ENCODE measurements at places on chromosomes 11 and 22.

- no peak for DNase-seq
Measured at GRCh38 chr11:82680252-82680651, 53.4 kb downstream of the FAM181B start.

DNA sequence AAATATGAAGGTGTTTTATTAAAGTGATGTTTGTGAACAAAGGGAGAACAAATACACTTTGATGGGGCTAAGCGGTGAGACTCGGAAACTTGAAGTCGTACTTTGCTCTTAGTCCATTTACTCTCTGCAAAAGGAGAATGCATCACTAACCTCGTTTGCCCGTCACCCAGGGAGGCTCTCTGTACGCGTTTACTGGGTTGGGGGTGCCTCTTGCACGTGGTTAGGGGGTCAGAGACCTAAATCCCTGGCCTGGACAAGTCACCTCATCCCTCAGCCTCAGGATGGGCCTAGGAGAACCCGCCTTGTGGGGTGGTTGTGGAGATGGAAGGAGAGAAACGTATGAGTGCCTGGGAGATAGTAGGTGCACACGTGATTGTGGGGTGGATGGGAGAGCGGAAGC is 803 bp upstream of the IFT27 start:
- no peak for DNase-seq

- no peak for DNase-seq
Measured at GRCh38 chr11:36441610-36442208, 68.4 kb downstream of the TRAF6 start.

DNA sequence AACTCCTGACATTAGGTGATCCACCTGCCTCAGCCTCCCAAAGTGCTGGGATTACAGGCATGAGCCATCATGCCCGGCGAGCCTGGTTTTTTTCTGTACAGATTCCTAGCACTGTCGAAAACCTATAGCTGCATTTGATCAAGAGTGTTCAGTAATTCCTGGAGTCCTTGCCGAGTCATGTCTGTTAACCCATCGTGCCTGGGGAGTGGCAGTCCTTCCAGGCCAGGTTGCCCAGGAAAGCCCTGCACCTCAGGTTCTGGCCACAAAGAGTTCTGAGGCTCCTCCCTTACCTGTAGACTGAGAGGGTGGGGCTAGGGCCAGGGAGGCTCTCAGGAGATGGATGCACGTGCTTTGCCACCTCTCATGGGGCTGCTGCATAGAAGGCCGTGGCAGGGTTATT is 17.0 kb downstream of the YDJC start:
- DNase-seq, result no peak

DNA sequence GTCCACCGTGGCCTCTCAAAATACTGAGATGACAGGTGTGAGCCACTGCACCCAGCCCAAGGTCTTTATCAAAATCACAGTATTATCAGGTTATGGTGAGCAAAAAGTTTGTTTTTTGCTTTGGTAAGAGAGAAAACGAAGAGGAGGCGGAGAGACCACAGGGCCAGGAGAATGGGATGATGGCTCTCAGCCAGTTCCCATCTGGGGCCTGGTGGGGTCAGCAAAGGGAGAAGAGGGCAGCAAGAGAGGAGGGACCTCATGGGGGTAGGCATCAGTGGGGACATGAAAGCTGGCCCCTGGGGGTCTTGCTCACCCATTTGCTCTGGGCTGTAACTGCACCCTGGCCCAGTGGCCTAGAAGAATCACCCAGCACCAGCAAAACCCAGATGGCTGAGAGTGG is 190.2 kb downstream of the SHANK2 start:
- DNase-seq, result no peak

DNA sequence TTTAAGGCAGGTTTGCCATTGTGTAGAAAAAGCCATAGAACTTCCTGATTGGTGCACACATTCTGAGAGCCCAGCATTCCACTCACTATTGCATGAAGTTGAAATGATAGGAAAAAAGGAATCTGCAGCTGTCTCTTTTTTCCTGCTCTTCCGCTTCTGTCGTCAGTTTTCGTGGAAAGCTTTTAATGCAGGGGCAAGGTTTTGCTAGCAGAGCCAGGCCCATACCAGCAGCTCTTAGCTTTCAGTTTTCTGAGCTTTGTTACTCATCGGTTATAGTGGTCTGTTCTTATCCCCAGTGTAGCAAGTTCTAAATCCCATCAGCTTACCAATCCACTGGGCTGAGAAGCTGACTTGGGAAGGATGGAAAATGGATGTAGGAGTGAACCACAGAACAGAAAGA is 162.9 kb upstream of the TTC12 start:
- no peak for DNase-seq

DNA sequence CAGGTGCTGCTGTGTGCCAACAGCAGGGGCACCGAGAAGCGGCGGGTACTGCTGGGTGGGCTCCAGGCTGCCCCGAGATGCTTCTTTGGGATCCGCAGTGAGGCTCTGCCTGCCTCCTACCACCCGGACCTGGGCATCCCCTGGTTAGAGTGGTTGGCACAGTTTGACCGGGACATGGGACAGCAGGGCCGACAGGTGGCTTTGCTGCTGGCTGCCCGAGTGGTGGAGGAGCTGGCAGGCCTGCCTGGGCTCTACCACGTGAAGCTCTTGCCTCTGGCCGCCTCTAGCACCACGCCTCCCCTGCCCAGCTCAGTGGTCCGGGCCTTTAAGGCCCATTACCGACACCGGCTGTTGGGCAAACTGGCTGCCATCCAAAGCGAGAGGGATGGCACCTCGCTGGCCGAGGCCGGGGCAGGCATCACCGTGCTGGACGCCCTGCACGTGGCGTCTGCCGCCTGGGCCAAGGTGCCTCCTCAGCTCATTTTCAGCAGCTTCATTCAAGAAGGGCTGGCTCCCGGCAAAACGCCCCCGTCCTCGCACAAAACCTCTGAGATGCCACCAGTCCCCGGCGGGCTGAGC is 1.9 kb downstream of the TIGD3 start:
- DNase-seq, result no peak

GRCh38 chr11:32602657-32603415 is 19.2 kb downstream of the EIF3M start:
- DNase-seq, result no peak

- no peak for DNase-seq
Measured at GRCh38 chr22:21796863-21797262, 61.3 kb upstream of the YPEL1 start.

GRCh38 chr22:36775586-36775963 is 344 bp downstream of the IFT27 start:
- DNase-seq, result peak; percentile 78

DNA sequence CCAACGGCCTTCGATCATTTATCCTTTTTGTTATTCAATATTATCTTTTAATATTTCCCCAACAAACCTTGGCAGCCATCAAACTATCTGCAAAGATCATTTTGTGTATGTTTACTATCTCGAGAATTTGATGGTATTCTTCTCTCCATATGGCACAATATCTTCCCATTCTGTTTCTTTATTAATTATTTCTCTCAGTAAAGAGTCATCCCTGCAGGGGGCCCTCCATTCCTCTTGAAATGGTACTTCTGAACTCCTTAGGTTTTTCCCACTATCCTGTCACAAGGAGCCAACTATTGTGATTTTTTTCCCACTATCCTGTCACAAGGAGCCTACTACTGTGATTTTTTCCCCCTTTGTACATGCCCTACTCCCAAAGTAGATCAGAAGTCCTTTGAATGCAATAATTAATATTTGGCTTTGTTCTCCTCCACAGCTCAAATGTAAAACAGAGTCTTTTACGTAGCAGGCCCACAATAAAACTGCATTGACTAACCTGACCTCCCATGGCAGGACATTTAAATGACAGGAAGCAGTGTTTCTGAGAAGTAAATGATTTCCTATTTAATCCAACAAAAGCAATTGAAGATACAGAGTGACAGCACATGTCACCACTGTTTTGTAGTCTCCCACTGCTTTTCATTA is 43.3 kb downstream of the PDGFD start:
- DNase-seq, result no peak

DNA sequence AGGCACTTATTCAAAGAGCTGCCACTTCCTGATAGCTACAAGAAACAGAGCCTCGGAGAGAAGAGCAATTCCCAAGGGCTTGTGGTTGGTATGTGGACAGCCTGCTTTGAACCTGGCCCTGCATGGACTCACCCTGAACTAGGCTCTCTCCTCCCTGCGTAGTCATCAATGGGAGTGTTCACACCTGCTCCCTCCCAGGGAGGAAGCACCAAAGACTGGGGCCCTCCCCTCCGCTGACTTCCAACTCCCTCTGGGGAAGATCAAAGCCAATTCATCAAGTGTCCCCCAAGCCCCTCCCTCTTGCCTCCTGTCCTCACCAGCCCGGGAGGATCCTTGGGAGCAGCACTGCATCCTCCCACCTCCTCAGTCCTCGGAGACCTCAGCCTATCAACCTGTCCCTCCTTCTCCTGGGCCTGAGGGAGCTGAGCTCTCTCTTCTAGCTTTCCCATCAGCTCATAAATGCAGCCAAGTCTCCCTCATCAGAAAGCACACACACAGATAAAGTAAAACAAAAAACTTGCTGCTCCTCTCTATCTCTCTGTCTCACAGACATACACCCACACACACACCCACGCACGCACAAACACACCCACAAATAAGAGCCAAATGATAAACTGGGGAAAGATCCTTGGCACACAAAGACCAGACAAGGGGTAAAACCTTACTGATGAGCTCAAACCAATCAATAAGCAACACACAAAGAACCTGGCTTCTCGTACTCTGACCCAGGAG is 3.3 kb downstream of the A4GALT start:
- DNase-seq, result no peak

GRCh38 chr11:118913411-118914125 is 12.2 kb downstream of the BCL9L start:
- DNase-seq, result no peak

- DNase-seq, result no peak
Measured at GRCh38 chr22:37967637-37968451, 14.3 kb downstream of the POLR2F start.

All from sigmoid colon (tissue), 7 donors.